Testis (tissue), 5 donors: ENCODE measurements at places on chromosomes 7 and 10.

DNA sequence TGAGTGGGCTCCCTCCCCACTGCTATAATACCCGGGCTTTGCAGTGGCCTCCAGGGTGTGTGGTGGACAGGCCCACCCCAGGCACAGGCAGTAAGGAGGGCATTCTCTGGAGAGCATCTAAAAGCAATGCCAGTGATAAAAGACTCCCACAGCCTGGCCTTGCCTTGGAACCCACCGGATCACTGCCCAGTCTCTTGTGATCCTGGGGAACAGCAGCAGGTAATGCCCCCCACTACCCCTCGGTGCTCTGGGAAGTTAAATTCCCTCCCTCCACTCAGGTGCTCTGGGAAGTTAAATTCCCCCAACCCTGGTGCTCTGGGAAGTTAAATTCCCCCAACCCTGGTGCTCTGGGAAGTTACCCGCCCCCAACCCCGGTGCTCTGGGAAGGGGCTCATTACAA is 565.2 kb downstream of the TCERG1L start:
- DNase-seq = no peak

DNA sequence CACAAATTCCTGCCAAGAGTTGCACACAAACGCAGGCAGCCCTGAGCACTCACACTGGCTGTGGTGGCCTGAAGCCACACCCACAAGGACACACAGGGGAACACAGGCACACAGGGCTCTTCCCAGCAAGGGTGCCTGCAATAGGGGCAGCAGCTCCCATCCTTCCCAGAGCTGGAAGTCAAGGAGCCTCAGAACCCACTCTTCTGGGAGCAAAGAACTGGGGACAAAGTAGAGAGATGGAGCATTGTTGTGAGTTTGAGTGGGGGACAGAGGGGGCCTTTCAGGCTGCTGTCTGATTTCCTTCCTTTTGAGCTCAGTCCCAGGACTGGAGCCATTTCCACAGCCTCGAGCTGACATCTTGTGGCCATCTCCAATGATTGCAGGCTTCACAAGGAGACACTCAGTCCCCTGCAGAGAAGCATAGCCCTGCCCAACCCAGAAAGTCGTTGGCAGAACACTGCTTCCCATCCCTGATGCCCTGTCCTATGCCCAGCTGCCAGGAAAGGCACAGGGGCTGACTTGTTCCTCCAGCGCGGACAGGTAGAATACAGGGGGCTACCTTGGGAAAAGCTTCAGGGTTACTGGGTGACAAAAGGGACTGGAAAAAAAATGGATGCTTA is 34.4 kb upstream of the SLF2 start:
- peak; percentile 77 for DNase-seq

GRCh38 chr7:74507538-74508319 is 54.0 kb downstream of the GTF2IRD1 start:
- no peak for DNase-seq

GRCh38 chr7:36127075-36127740 is 25.8 kb upstream of the EEPD1 start:
- no peak for DNase-seq

DNA sequence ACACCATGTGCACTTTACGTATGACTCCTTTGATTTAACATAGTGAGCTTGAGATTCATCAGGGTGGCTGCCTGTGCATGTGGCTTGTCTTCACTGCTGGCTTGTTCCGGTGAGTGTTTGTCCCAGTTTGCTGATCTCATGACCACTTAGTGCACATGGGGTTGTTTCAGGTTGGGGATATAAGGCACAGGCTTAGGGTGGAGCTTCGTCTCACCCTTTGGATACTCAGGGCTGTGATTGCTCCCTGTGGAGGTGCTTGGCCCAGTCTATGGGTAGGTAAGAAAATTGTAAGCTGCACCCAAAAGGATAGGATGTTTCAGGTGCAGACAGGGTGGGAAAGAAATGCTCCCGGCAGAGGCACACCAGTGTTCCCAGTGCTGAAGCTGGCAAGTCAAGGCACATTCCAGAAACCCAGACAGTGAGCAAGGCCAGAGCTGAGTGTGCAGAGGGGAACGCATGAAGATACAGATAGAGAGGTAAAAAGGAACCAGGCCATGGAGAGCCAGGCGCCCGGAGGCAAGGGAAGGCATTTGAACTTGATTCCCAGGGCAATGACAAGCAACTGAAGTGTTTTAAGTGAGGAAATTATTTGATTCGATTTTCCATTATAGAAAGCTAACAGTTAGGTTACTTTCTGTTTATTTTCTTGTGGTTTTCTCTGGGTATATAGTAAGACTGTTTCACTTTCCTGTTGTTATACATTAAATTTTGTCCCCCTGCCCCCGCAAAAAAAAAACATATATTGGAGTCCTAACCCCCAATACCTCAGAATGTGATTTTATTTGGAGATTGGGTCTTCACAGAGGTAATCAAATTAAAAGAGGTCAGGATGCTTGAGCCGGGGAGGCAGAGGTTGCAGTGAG is 289.8 kb upstream of the KLF6 start:
- no peak for DNase-seq

DNA sequence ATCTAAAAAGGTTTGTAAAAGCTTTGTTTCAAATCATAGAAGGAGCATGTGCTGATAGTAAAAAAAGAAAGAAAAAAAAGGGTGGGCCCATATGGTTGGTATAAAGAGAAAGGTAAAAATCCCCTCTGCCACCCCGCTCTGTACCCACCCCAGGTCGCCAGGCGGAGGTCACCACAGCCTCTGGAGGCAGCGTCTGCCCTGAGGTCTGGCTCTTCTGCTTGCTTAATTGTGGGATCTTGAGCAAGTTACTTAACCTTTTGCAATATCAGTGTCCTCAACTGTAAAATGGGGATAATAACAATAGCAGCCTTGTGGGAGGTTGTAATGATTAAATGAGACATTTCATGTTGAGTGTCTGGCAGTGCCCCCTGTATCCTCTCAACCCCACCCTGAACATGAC is 10.7 kb upstream of the PCBD1 start:
- no peak for DNase-seq

GRCh38 chr10:47116445-47116844 is 183.6 kb upstream of the GDF10 start:
- no peak for DNase-seq
